ENCODE measurements at places on chromosomes 11 and 22. TPM values are rescaled to one million over a fixed set of nuclear protein-coding genes. Genes with fewer than 3 reads are reported as not detected.

DNA sequence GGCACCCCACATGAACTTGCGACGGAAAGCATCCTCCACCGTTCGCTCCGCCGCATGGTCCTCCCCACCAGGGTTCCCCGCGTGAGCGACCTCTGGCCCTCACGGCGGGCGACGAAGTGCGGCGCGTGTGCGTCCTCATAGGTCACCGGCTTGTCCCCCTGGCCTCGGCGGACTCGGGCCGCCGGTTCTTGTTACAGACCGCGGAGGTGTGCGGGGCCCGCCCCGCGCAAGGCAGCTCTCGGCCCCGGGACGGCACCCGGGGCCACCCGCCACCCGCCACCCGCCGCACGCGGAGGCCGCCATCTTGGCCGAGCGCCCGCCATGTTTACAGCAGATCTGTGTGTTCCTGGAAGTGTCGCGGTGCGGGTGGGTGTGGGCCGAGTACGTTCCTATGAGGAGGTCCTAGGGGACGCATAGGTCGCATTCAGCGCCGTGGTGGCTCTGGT lies 3.5 kb upstream of the IFITM2 start:
- DNase-seq, result no peak

- no peak for DNase-seq
Observed at GRCh38 chr11:71489311-71490043, 36.5 kb downstream of the NADSYN1 start.

- no peak for DNase-seq
Observed at GRCh38 chr22:33844273-33844672, 76.0 kb downstream of the LARGE1 start.

GRCh38 chr22:24812950-24813775 lies 7.2 kb downstream of the SGSM1 start:
- DNase-seq, result no peak

DNA sequence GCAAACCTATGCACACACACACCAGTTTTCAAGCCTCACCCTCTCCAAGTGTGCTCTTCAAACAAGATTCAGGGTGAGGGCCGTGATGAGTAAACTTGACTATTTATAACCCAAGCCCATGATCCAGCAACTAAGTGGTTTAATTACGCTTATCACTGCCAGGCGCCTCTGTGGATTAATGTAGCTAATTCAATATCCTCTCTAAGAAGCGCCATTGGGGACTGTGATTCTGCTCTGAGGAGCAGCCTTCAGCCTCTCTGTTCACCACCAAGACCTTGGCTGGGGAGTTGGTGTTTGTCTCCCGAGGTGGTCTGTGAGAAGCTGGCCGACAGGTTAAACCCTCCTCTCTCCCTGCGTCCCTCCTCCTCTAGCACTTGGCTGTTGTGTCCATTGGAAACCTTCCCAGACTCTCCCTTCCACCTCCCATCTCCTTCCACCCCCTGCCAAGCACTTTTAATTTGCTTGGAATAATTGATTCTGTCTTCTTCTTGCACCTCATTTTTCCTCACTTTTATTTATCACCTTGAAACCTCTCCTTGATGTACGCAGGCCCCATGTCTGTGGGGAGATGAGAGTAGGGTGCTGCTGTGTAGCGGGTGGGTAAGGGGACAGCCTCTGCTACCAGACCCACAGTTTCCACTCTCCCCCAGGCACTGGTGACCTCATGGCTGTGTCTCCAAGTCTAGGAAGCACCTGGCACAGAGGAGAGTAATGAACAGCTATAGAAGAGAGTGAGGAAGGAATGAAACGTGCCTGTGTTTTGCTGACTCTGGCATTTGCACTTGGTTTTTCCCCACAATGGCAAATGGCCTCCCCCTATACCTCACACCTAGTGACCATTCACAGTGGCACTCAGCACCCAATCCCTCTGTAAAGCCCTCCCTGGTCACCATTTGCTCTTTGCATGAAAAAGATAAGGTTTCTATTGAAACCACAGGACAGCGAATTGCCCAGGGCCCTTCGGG lies 236.6 kb downstream of the GRIK4 start:
- DNase-seq, result no peak

- no peak for DNase-seq
Observed at GRCh38 chr11:95999711-96000406, 76.0 kb upstream of the MTMR2 start.

GRCh38 chr22:48588878-48589450 lies 1238.7 kb downstream of the BRD1 start:
- no peak for DNase-seq

The DEFB131B gene
- not detected for total RNA-seq

The MN1 gene
- 7.4 TPM for total RNA-seq

The CHADL gene
- 2.8 TPM for total RNA-seq

DNA sequence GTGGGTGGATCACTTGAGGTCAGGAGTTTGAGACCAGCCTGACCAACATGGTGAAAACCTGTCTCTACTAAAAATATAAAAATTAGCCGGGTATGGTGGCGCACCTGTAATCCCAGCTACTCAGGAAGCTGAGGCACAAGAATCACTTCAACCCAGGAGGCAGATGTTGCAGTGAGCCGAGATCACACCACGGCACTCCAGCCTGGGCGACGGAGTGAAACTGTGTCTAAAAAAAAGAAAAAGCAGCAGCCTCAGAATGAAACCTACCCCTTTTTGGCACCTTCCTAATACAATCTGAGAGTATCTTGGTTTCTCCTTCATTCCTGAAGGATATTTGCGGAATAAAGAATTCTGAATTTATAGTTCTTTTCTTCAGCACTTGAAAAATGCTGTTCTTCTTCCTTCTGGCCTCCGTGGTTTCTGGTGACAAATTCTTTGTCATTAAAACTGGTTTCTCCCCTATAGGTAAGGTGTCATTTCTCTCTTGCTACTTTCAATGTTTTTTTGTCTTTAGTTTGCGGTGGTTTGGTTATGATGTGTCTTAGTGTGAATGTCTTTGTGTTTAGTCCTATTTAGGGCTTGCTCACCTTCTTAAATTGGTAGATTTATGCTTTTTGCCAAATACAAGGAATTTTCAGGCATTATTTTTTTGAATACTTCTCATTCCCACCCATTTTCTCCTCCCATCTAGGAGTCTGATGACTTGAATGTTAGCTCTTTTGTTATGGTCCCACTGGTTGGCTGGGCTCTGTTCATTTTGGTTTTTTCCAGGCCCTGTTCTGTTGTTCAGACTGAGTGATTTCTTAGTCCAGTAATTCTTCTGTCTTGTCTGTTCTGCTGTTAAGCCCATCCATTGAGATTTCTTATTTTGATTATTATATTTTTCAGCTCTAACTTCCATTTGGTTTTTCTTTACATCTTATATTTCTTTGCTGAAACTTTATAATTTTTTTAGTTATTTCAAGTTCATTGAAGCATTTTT lies 15.4 kb downstream of the ASRGL1 start:
- DNase-seq, result no peak

The CD6 gene
- total RNA-seq, result 0.39 TPM

The SCN4B gene
- 3.1 TPM for total RNA-seq

- DNase-seq, result no peak
Observed at GRCh38 chr22:45972889-45973253, 4.1 kb downstream of the WNT7B start.

GRCh38 chr11:134587345-134587744 lies 175.3 kb upstream of the B3GAT1 start:
- DNase-seq, result no peak

The EXT2 gene
- 76.6 TPM for total RNA-seq

DNA sequence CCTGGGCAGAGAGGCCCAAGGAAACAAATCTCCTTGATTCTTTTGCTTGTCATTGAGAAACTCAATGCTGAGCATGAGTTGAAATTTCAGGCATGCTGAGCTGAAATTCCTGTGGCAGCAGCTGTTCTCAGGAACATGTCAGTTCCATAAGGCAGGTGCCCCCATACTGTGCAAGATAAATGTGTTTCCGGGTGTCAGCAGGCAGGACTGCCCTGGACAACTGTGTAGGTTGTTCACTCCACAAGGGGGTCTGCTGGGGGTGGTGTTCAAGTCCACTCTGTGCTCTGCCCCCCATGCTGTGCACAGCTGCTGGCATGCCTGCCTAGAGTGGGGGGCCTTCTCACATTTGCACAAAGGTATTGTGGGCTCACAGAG lies 133.7 kb downstream of the CTTN start:
- no peak for DNase-seq

DNA sequence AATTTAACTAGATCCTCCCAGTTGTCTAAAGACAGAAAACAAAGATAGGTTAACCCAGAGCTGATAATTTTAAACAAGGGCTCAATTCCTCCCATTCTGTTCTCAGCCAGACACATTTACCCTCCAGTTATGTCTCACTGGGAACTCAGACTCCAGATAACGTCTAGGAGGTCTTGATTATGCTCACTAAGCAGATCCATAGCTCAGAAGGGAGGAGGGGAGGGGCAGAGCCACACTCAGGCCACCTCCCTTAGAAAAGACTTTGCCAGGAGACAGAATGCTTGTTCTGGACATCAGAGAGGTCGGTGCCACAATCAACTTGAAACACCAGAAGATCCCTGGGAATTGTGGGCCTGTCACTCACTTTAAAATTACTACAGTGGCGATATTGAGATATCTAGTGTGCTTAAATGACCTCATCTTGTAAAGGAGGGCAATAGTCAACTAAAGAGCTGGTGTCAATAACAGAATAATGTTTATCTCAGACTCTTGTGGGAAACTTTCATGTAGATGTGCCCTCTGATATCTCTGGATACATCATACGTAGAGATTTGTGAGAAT lies 29.8 kb upstream of the SLC25A1 start:
- DNase-seq, result no peak

The PLAAT4 gene
- 3.5 TPM for total RNA-seq

GRCh38 chr11:110921742-110922521 lies 209.7 kb upstream of the ARHGAP20 start:
- peak; percentile 10 for DNase-seq

GRCh38 chr11:69241844-69242243 lies 52.1 kb upstream of the MYEOV start:
- no peak for DNase-seq

GRCh38 chr11:3370311-3370870 lies 8.6 kb downstream of the ZNF195 start:
- DNase-seq, result peak; percentile 6

DNA sequence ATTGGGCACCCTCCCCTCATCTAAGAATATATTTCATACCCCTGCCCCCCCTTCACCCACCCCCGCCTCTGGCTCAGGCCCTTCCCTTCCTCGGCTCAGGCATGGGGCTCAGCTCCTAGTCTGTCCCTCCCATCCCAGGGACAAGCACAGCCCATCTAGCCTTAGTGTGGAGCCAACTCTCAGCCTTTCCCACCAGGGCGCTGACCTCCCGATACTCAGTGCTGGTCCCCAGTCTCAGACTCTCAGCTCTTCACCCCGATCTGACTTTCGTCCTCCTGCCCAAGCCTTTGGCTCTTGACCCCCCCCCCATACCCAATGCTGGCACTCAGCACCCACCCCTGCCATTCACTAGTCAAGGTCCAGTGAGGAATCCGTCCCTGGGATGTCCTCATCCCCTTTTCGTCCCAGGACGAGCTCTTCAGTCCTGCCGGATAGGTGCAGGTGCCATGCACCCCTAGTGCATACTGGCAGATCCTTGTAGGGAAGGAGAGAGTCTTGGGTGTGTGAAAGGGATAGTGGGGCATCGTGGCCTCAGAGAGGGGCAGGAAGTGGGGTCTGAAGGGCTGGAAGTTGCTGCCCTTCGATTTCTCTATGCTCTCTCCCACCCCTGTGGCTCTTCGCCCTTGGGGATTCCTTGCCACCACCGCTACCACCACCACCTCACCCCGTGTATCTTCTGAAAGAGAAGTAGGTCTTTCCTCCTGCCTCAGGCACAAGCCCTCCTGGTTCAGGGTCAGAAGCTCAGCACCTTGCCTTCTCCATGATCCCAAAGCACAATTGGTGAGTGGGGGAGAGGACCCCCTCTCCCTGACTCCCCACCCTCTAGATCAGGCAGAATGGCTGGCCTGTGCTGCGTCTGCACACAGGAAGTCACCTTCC lies 2.4 kb downstream of the TPBGL start:
- DNase-seq, result no peak

All from skin of body (tissue), 3 donors.